ENCODE measurements at places on chromosomes 16 and 17.

- no peak for DNase-seq
Measured at GRCh38 chr16:4032768-4033167, 83.5 kb downstream of the ADCY9 start.

DNA sequence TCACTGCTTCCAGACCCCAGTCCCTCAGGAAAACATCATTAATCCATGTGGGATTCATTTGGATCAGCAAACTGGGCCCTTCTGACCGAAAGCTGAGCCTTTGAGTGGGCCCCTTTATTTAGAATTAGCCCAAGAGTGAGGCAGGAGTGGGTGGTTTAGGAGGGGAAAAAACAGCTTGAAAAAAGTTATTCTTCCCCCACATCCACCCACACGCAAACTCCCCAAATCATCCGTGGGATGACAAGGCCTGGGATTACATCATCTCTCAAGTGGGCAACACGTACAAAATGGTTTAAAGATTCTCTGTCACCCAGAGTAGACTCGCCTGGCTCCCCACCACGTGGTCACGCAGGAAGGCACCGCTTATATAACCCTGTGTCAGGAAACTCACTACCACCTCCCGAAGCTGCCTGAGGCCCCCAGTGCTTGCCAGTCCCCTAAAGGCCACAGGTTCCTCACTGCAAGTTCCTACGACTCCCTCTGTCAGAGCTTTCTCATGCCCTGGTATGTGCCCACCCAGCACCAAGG is 27.6 kb downstream of the GSG1L start:
- no peak for DNase-seq

- DNase-seq: no peak
Measured at GRCh38 chr16:84225571-84225970, 14.2 kb downstream of the KCNG4 start.

DNA sequence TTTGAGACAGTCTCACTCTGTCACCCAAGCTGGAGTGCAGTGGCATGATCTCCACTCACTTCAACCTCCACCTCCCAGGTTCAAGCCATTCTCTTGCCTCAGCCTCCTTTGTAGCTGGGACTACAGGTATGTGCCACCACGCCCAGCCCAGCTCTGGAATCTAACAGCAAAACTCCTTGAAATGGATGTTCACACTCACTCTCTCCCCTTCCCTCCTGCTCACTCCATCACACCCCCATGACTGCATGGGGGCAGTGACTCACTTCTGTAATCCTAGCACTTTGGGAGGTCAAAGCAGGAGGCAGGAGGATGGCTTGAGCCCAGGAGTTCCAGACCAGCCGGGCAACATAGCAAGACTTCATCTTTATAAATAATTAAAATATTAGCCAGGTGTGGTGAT is 11.1 kb upstream of the TFAP4 start:
- no peak for DNase-seq

DNA sequence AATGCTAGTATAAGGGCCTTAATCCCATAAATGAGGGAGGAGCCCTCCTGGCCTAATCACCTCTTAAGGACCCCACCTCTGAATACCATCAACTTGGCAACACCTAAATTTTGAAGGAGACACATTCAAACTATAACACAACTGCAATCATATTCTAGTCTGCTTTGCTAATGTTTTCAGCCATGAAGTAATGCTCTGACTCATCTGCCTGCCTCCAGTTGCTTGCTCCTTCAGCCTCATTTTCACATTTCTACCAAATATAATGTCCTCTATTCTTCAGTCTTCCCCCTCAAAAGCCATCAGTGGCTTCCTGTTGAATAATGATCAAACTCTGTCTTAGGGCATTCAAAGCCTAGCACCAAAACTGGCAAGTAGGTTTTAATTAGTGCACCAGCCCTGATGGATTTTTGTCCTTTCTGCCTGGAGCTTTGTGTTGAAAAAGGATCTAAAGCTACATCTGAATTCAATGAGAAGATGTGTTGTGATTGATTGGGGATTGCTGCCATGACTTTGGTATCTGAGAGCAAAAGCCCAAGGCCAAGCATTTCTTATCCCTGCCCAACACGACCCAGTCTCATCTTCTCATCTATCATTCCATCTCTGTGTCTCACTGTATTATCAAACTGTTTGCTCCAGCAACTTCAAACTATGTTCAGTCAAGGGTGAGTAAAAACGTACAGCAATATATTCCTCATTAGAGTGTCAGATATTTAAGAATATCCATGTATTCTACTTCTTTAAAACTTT is 140.8 kb upstream of the ELAC2 start:
- DNase-seq: no peak

DNA sequence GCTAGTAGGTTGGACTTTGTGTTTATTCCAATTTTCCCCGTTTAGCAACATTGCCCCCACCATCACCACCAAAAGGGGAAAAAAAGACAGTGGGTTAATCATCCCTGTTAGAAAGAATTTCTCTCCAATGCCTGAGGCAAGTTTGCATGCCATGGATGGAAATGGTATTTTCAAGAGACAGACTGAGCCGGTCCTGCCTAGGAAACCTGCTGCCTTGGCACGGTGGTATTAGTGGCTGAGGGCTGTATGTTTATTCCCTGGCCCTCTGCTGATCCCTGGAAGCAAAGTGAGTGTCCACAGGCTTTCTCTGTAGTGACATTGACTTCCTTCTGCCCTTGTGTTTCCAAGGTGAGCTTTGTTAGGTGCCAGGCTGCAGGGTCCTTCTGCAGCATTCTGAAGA is 427.0 kb upstream of the RBFOX1 start:
- DNase-seq: no peak

DNA sequence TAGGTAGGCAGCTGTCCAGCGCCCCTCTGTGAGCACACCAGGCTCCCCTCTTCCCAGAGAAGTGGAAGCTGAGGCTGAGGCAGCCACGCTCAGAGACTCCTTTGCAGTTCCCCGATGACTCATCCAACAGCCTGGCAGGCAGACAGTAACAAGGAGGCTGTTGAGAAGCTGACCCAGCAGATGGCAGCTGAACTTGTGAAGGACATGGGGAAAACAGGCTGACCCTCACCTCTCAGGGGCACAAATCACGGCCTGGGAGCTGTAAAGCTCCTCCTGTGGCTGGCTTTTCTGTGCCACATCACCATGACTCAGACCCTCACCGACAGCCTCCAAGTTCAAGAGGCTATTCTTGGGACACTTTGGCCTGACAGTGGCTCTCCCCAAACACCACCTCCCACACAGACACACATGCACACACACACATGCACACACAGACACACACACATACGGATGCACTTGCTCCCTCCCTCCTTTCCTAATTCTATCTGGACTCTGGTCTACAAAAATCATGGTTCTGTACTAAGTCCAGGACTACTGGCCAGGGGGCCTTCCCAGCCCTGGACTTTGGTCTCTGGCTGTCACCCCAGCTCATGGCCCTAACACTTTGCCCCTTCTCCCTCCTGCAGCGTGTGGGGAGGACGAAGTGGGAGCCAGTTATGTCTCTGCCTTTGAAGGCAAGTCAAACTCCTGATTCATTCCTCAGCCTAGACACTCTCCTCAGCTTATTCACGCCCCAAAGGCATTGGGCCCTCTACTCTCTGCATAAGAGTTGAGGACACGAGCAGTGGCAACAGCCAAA is 23.2 kb downstream of the MAP3K14 start:
- no peak for DNase-seq

DNA sequence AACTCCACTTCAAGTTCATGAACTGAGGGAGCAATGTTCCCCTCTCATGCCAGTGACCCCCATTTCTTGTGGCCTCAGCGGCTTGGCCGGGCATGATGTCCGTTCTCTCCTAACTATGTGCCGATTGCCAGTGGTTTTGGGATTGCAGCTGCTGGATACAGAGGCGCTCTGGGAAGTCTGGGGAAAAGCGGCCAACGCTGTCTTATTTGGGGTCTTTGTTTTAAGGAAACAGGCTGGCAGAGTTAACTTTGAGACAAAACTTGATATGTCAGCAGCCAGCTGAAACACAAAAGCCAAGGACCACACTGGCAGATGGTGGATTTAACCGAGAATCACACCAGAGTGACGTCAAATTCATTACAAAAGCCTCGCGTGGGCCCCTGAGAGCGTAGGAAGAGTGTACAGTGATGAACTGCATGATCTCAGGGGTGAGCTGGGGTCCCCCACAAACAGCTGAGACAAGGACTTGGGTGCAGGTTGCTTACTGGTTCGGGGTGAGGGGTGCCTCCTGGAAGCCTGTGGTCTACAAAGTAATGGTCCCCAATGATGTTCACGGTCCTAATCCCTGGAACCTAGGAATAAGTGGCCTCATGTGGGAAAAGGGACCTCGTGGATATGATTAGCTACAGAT is 180.4 kb downstream of the IRF8 start:
- DNase-seq: no peak

DNA sequence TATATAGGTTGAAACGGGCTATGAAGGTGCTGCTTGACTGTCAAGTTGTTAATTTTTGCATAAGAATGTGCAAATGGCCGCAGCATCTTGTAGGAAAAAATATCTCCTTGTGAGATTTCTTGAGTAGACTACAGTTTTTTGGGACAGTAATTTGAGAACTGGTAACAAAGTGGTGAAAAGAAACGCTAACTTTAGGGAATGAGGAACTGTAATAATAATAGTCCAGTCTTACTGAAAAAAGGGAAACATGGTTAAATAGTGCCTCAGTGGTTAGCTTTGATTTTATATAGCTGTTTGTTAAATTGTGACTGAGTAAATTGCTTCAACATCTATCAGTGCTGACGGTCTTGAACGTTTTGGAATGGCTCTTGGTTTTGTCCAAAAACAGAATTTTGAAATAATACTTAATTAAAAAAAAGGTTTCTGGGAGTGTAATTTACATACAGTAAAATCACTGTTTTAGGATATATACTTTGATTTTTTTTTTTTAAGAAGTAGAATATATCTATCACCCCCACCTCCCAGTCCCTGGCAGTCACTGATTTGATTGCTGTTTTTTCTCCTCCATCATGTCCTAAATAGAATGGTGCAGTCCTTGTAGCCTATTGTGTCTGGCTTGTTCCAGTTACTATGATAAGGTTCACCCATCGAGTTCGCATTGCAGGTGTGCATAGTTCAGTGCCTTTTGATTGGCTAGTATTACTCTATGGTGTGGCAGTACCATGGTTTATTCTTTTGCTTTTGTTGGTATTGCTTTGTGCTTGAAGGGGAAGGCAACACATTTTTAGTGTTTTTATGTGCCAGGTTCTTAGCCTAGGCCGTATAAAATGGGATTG is 2.8 kb downstream of the HAPSTR1 start:
- no peak for DNase-seq

DNA sequence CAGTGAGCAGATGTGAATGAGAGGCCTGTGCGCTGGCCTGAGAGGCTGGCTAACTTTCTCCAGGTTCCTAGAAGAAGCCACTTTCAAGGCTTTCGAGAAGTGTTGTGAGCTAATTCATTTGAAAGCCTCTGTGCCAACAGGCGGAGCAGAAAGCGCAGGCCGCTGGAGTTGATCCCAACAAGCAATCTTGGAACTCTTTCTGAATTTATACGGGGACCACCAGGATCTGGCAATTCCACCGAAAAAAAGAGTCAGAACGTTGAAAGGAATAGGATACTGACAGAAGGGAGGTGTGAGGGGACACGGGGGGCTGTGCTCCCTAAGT is 71.3 kb upstream of the METRNL start:
- DNase-seq: no peak

DNA sequence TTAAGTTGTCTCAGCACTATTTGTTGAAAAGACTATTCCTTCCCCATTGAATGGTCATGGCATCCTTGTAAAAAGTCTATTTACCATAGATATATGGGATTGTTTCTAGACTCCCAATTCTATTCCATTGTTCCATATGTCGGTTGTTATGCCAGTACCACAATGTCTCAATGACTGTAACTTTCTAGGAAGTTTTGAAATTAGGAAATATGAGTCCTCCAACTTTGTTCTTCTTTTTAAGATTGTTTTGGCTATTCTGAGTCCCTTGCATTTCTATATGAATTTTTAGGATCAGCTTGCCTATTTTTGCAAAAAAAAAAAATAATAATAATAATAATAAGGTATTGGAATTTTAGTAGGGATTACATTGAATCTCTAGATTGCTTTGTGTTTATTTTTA is 43.0 kb upstream of the ABCA3 start:
- no peak for DNase-seq

DNA sequence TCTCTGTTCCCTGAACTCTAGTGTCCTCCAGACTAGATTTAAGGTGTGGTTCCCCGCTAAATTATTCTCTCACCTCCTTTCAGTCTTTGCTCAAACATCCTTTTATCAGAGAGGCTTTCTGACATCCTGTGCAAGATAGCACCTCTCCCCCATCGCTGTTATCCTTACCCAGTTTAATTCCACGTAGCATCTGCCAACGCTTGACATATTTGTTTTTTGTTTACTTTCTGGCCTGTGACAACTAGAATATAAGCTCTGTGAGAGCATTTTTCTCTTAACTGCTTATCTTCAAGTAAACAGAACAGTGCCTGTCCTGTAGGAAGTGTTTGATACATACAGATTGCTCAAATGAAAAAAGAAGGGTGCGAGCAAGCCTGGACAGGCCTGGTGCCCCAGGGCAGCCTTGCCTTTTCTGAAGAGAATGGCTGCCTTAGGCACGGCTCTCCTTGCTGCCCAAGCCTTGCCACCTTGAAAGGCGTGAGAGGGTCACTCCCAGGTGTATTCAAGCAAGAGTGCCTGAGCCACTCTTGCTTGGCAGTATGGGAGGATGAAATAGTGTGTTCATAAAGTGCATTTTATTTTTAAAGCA is 9.7 kb downstream of the DYNLL2 start:
- DNase-seq: no peak

DNA sequence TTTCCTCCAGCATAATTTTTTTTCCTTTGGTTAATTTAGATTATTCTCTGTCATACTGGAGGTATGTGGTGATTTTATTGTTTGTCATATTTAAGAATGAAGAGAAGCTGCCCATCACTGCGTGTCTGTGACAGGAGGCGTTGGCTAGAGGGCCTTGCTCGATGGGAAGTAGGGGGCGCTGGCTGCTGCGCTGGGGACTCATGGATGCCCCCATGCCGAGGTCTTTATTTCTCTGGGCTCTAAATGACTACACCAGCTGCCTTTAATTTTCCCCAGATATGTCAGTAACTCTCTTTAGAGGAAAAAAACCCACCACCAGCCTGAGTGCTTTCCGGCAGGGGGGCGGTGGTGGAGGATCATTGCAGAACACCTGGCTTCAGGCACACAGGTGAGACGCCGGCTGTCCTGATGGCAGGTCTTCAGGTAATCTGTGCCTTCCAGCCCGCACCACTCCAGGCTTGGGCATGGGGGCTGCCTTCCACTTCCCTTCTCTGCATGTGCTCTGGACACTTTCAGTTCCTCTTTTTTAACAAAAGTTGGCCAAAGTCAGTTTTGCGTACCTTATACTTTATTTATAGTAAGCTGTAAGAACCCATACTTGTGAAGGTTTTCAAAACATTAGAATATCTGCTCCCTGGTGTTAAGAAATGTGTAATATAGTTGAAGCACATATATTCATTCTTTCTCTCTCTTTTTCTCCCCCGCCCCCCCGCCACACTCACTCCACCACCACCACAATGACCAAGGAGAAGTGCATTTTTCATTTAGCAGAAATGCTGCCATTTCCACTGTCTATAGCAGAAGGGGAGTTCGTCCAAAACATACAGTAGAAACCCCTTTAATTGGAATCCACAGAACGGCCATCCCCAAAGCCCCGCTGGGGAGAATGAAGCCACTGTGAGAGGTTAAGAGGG is 192.7 kb downstream of the RPTOR start:
- DNase-seq: peak; percentile 91

All from NAMALWA (cell line).